GM18507 (cell line): ENCODE measurements at places on chromosomes 3 and 15.

DNA sequence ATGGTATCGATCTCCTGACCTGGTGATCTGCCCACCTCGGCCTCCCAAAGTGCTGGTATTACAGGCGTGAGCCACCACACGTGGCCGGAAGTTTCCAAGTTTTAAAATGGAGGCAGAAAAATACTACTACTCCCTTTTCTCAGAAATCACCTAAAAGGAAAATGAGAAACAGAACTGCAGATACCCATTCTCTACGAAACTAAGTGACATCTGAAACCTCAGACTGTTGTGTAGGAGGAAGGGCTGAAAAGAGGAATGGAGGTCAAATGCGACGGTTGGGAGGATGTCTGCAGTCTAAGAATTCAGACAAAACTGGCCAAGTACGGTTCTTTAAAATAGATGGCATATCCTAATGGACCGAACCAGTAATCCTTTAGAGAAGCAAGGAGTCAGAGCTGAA is 24.1 kb downstream of the WDR48 start:
- no peak for DNase-seq

- no peak for DNase-seq
These were observed 75.7 kb downstream of the IGF1R start for GRCh38 chr15:98724048-98724447.

DNA sequence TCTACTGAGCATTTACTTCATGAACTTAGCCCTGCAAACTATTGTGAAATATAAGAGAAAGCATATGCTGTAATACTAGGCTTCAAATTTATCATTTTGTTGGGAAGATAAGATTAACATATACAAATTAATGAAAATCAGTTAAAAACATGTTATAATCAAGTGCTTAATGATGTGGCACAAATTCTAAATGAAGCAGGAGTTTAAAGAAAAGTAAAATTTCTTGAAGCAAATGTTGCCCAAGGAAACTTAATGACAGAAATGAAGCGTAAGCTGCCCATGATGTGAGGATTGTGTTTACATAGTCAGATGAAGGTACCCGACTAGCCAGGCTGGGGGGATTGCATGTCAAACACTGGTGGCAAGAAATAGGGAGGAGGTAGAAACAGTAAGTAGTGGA is 103.1 kb upstream of the GAP43 start:
- DNase-seq: no peak

DNA sequence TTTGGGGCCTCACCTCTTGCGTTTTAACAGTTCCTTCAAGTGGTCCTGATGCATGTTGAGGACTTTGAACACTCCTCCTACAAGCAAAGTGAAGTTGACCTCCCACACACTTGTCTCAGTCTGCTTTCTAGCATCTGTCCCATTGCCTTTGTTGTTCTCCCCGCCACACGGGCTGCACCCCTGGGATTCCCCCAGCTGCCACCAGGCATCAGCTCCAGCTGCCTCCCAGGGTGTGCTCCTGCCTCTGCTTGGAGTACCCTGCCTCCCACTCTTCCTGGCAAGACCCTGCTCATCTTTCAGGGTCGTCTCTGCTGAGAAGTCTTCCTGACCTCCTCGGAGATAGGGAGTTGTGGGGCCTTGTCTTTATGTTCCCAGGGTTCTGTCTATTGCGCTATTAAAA is 52.2 kb downstream of the IGF1R start:
- no peak for DNase-seq

GRCh38 chr3:72665103-72665502 is 183.1 kb downstream of the SHQ1 start:
- no peak for DNase-seq

DNA sequence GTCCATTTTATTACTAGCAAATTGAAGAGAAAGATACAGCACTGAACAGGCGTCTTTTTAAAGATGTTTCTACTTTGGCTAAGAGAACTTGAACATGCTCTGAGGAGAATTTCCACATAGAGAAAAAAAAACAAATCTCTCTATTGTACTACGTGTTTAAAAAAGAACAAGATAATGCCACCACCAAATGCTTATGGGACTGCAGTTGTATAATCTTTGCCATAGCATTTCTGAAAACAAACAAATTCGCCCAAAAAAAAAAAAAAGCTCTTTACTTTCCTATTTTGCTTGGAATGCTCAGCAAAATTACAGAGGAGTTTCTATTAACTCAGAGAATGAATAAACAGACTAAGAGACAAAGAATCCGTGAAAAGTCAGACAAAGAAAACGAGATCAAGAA is 114.2 kb downstream of the CNTN3 start:
- DNase-seq: no peak

- DNase-seq: no peak
These were observed 77.9 kb downstream of the SLC9A9 start for GRCh38 chr3:143770391-143770790.

GRCh38 chr15:31160297-31160696 is 58.8 kb upstream of the TRPM1 start:
- no peak for DNase-seq

DNA sequence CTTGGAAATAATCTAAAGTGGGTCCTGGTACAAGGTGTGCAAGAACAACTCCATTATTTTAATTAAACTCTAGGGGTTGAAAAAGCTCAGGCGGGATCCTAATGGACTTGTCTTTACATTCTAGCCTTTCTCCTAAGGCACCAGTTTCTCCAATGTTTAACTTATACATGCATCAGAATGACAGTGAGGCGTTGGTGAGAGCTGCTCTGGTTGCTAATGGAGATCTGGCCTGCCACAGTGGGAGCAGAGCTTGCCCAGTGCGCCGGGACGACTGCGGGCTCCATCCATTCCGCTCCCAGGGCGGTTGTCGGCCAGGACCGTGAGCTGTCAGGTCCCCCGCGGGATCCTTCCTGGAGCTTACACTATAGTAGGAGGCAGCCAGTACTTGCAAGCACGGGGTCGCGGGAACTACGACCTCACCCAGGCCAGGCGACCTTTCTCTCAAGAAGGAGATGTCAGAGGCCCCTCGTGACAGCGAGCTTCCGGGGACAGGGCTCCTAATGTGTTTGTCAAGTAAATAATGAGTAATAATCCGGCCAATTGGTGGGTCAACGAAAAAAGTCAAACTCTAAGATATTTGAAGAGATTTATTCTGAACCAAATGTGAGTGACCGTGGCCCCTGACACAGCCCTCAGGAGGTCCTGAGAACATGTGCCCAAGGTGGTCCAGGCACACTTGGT is 991 bp upstream of the HIGD1A start:
- no peak for DNase-seq

DNA sequence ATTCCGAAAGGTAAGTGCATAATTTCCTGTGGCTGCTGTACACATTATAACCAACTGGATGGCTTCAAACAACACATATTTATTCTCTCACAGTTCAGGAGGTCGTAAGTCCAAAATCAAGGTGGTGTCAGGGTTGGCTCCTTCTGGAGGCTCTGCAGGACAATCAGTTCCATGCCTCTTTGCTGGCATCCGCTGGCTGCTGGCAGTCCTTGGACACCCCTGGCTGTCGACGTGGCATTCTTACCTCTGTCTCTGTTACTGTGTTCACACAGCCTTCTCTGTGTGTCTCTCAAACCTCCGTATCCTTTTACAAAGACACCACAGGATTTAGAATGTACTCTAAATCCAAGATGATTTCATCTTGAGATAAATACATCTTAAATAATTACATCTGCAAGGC is 398.8 kb upstream of the ATP10A start:
- DNase-seq: no peak

DNA sequence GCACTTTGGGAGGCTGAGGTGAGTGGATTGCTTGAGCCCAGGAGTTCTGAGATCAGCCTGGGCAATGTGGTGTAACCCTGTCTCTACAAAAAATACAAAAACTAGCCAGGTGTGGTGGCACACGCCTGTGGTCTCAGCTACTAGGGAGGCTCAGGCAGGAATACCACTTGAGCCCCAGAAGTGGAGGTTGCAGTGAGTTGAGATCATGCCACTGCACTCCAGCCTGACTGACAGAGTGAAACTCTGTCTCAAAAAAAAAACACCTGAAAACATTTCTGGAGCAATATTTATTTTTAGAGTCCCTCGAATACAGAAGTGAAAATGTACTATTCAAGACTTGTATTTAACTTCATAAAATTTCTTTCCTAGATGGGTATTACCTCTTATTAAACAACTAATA is 4.6 kb downstream of the SPCS1 start:
- no peak for DNase-seq

DNA sequence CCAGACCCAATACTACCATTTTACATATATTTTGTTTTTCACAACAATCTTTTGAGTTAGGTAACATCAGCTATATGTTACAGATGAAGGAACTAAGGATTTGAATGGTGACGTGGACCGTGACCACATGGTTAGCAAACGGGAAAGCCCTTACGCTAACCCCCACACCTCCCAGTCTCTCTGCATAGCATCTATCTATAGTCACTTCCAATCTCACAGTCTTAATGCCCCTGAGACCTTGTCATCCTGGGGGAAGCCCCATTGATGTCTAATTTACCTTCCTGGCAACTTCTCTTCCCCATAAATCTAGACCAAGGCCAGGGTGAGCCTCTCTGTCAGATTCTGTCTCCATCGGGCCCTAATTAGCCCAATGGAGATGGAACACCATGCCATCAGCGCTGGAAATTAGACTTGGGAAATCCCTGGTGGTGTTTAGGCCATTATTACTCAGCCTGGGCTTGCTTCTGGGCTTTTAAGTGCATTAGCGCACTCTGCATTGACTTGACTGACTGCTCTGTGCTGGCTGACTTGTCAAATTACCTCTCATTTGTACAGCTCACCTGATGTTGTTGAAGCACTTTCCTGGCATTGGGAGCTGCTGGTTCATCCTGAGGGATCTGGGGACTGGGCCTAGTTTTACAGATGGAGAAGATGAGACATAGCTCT is 34.0 kb upstream of the SH3GL3 start:
- DNase-seq: no peak

DNA sequence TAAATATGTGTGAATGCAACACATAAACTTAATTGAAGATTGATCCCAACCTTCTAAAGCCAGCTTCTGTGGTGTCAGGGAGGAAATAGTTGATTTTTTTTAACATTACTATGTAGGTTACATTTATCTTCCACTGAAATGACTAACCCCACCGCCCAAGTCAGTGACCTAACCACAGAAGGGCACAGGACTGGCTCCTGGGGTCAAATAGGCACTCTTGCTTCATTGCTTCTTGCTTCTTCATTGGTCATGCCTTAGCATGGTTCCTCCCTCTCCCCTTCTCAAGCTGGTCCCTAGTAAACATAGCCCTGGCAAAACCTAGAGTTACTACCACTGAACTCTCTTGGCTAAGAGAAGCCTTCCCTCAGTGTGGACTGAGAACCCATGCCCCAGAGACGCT is 12.3 kb downstream of the EIF1B start:
- DNase-seq: no peak

DNA sequence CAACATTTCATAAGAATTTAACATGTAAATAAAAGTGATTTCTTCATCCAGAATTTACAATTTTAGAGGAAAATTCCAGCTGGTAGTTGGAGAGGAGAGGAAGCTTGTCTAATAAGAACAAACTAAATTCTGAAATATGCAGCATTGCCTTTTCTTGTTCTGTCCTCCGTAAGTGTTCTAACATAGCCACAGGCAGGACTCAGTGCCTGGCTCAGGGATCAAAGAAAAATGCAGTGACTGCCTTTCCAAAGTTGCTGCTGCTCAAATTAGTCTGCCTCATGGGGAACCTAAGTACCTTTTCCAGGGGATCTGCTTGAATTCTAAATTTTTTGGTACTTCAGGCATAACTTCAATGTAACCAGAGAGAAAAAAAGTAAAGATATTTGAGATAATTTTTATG is 713.0 kb upstream of the CADM2 start:
- DNase-seq: no peak

GRCh38 chr3:184538666-184539431 is 22.7 kb upstream of the EPHB3 start:
- no peak for DNase-seq

DNA sequence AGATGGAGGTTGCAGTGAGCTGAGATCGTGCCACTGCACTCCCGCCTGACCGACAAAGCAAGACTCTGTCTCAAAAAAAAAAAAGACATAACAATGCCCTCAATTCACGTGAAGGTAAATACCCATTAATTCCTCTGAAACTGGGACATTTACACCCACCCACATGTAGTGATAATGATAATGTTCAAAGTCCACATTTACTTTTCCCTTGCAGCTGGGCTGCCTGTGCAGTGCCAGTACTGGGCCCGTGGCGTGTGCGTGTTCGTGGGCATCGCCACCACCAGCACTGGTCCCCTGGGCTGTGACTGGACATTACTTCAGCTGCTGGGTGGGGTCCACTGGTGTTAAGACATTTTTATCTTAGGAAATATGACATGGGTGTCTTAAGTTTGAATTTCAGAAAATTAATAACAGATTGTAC is 123.6 kb downstream of the SLC25A26 start:
- DNase-seq: no peak

GRCh38 chr15:53536479-53537120 is 222.9 kb downstream of the WDR72 start:
- DNase-seq: no peak

GRCh38 chr15:40292246-40292645 is 9.4 kb upstream of the ANKRD63 start:
- no peak for DNase-seq

- no peak for DNase-seq
These were observed 14.8 kb upstream of the RAD51 start for GRCh38 chr15:40680151-40680550.

DNA sequence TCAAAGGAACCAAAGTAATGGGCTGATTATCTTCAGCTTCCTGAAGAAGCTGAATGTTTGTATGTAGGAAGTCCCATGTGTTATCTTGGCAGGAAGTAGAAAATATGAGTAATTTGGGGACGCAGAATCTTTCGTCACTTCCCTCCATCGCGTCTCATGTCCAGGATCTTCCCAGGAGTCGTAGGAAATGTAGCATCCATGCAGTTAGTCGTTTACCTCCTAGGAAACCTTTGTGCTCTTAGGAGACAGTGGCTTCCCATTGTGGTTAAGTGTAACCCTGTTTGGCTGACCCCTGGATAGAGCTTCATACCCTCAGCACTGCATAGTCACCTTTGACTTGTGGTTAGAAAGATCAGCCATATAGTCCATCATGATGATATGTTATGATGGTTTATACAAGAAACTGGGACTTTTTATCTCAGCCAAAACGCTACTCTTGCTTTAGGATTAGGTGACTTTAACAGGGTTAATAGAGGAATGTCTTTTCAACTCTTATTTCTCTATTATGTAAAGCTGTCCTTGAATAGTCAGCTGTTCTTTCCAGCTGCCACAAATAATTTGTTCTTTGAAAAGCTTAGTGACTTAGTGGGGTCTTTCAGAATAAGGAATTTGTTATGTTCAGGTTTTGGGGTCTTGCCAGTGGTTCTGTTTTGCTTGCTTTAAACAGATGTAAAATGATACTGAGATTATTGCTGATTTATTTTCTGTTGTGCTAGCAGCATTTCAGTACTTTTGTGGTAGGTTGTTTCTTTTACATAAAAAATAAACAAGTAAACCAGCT is 92.2 kb downstream of the KLHL25 start:
- no peak for DNase-seq

DNA sequence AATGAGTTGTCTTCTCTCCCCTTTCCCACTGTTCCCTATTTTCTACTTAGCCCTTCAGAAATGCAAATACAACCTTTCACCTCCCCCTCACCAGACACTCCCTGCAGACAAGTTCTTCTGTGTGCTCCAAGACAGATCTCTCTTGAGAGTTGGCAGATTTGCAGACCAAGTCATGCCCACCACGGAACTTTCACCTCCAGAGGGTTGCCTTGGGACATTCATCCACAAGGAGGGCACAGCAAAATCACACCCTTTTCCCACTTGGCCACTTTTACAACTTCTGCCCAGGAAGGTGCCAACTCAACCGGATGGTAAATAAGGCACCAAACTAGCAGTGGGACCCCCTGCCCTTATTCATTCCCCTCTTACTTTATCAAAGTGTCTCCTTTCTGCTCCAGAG is 53.5 kb downstream of the SLC30A4 start:
- DNase-seq: no peak
